ENCODE measurements at places on chromosomes 5 and 9. TPM values are rescaled to one million over a fixed set of nuclear protein-coding genes. Genes with fewer than 3 reads are reported as not detected.

- no peak for DNase-seq
Measured at GRCh38 chr5:102758576-102758975, 3.5 kb downstream of the PAM start.

- no peak for DNase-seq
Measured at GRCh38 chr5:132840313-132840712, 9.9 kb upstream of the SHROOM1 start.

- DNase-seq = no peak
Measured at GRCh38 chr9:114433720-114434255, 46.0 kb upstream of the AKNA start.

Gene TNC
- 216 TPM for total RNA-seq

DNA sequence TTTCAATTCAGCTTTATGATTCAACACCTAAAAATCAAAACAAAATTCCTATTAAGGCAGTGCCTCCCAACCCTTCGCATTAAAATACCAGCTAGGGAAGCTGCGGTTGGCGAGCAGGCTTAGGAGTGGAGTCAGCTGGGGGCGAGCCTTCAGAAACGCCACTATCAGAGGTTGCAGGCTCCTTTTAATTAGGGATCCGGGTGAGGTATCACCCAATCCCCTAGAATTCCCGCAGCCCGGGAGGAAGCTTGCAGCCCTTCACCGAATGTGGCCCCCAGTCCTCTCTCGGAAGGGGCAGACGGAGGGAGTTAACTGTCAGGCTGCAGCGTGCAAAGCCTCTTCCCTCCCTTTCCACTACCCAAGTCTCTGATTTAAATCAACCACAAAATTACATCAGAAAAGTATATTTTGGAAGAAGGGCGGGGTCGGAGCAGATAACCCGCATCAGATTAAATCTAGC, 1.7 kb downstream of the STC2 start:
- no peak for DNase-seq

DNA sequence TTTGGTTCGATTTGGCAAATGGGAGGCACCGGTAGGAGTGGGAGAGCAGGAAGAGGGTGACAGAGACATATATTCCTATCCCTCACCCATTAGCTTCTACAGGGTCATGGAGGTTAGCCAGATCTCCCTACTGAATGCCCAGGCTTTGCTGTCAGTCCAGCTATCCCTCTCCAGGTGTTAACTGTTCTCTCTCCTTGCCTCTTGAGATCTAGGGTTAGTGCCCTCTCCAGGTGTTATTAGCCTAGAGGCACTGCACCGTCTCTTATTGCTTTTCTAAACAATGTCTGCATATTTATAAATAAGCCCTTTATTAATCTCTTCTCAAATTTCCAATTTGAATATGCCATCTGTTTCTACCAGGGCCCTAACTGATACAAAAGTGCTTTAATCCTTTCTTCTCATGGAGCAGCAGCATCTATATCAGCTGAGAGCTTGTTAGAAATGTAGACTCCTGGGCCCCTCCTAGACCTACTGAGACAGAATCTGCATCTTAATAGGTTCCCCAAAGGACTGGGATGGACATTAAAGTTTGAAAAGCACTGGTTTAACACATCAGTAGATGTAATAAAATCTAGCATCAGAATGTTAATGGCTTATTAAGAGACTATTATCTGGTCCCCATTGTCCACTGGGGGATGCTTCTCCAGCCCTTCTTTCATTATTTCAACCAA, 322.5 kb upstream of the SLC24A2 start:
- no peak for DNase-seq

Gene PTCD2
- 7.1 TPM for total RNA-seq

- DNase-seq = no peak
Measured at GRCh38 chr9:77816641-77817341, 168.7 kb upstream of the GNA14 start.

DNA sequence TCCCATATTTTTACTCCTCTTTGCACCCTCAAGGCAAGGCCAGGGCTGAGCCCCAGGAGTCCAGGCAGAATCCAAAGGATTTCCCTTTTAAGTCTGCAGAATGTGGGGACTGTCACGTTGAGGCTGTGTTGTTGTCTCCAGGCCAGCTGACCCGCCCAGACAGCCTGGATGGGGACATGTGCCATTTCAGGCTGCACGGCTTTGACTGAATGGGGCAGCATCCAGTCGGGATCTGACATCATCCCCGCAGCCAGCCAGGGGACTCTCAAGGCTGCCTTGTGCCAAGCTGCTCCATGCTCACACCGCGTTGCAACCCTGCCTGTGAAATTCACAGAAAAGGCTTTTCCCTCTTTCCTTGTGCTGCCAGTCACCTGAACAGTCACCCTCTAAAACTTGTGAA, 2.2 kb upstream of the ZNF366 start:
- peak; percentile 19 for DNase-seq
